ENCODE measurements at places on chromosomes 1 and 21.
A peak's percentile ranks its signal among the peaks of the same experiment; 100 is the strongest.

- DNase-seq = no peak
Measured at GRCh38 chr21:42733037-42733627, 79.7 kb downstream of the PDE9A start.

GRCh38 chr1:175877939-175878737 is 134.7 kb upstream of the TNR start:
- no peak for DNase-seq

GRCh38 chr1:243950166-243950565 is 100.1 kb upstream of the AKT3 start:
- DNase-seq = no peak

DNA sequence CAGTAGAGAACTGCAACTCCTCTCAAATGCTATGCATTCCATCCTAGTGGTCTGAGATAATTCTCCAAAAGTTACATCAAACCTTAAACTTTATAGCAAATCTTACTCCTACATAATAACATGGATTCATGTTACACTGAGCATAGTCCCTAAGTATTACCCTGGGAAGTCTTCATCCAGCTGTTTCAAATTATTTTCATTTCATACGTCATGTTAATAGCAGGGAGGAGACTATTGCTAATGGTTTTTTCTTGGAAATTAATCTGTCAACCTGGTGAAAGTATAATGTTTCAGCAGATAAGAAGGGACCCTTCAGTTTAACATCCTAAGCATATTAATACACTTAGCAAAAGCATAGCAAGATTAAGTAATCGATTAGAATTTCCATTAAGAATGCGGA is 318.1 kb downstream of the USP25 start:
- DNase-seq = no peak

GRCh38 chr1:64251971-64252370 is 48.5 kb downstream of the UBE2U start:
- no peak for DNase-seq

- peak; percentile 26 for DNase-seq
Measured at GRCh38 chr1:64686828-64687724, 57.8 kb upstream of the RAVER2 start.

- no peak for DNase-seq
Measured at GRCh38 chr21:43764576-43765495, 11.3 kb downstream of the CSTB start.

- no peak for DNase-seq
Measured at GRCh38 chr1:223611936-223612335, 53.6 kb downstream of the CAPN8 start.

GRCh38 chr21:42923553-42924432 is 1.6 kb downstream of the ERVH48-1 start:
- DNase-seq = peak; percentile 63

GRCh38 chr21:46391773-46392172 is 66.9 kb upstream of the DIP2A start:
- no peak for DNase-seq

DNA sequence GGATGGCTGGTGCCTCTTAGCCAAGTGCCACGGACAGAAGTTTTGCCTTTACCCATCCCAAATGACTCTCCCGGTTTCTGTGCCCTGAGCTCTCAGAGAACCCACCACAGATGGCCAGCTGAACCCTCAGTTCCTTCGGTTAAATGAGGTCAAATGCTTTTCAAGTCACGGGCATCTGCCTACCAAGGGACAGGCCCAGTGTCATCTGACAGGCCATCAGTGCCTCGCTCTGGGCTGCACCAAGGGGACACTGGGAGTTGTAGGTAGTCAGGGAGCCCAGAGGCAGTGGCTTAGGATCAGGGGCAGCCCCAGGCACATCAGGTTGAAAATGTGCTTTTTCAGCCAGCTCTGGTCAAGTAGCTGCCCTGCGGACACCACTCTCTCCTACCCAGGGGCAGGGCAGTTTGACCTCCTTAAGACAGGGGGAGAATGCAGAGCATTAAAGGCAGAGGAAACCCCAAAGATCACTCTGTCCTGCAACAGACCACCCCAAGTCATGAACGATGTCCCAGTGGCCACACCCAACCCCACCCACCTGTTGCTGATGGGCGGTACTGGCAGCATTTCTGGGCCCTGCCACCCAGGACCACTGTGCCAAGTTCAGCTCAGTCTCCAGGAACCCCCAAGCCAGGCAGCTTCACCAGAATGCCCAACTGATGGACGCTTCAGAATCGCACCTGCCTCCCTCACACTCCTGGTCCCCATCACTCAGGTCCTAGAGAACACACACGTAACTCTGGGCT is 60.7 kb downstream of the CASZ1 start:
- DNase-seq = no peak

GRCh38 chr1:187465441-187465840 is 636.7 kb downstream of the PLA2G4A start:
- no peak for DNase-seq

- no peak for DNase-seq
Measured at GRCh38 chr1:225471109-225471452, 43.2 kb upstream of the LBR start.

GRCh38 chr1:164701189-164701761 is 142.3 kb downstream of the PBX1 start:
- DNase-seq = no peak

DNA sequence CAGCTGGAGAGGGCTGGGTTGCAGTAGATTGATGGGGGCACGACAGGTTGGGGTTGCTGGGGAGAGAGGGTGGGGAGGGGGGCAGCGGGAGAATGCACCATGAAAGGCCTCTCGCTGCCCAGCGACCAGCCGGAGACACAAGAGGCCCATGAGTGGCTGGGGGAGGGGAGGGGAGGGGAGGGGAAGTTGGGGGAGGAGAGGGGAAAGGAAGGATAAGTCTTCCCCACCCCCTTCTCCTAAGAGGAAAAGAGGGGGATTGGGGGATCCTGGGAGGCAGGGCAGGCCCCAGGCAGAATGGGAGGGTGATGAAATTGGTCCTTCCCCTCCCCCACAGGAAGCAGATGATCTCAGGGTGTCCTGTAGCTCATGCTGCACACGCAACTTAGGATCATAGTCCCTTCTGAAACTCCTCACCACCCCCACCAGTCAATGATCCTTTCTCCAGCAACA is 45.7 kb downstream of the PAX7 start:
- DNase-seq = no peak

DNA sequence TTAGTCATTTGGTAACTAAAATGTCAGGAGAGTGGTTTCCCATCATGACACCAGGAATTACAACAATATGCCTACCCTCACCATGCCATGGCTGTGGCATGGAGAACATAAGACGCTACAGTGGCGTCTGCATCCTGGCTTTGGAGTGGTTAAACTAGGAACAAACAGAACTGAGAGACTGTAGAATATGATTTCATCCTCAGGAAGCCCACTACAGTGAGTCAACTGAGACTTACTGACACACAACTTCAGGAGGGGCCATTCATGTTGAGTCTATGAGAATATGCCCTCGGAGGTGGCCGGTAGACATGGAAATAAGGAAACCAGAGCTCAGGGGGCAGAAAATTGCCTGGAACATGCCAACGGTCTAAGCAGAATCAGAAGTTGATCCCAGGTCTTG is 5.9 kb upstream of the BACE2 start:
- no peak for DNase-seq
